ENCODE measurements at places on chromosomes 11 and 22. TPM values are rescaled to one million over a fixed set of nuclear protein-coding genes. Genes with fewer than 3 reads are reported as not detected.

Gene PARVG
- total RNA-seq: 0.13 TPM

Gene OR4A16
- total RNA-seq: not detected

Gene IRAG1
- total RNA-seq: 69.0 TPM

Gene APOL1
- 68.4 TPM for total RNA-seq

Gene OR51B5
- total RNA-seq: 0.13 TPM

Gene TSGA10IP
- total RNA-seq: not detected

Gene CEP126
- 4.3 TPM for total RNA-seq

Measured in smooth muscle cell of the pulmonary artery (primary cell).